B cell (primary cell): ENCODE measurements at places on chromosomes 6 and 20. TPM values are rescaled to one million over a fixed set of nuclear protein-coding genes. Genes with fewer than 3 reads are reported as not detected.

DNA sequence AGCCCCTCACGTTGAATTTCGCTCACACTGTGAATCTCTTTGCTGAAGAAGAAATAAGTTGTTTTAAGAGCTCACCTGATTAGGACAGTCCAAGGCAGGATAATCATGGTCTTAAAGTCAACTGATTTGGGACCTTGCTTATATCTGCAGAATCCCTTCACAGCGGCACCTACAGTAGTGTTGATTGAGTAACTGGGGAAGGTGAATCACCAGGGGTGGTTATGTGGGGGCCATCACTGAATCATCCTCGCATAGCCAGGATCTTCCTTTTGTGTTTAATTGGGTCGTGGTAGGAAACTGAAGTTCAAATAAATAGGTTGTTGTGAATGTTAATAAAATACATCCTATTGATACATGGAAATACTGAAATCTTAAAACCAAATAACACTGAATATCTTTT is 20.2 kb upstream of the MICA start:
- DNase-seq, result no peak

DNA sequence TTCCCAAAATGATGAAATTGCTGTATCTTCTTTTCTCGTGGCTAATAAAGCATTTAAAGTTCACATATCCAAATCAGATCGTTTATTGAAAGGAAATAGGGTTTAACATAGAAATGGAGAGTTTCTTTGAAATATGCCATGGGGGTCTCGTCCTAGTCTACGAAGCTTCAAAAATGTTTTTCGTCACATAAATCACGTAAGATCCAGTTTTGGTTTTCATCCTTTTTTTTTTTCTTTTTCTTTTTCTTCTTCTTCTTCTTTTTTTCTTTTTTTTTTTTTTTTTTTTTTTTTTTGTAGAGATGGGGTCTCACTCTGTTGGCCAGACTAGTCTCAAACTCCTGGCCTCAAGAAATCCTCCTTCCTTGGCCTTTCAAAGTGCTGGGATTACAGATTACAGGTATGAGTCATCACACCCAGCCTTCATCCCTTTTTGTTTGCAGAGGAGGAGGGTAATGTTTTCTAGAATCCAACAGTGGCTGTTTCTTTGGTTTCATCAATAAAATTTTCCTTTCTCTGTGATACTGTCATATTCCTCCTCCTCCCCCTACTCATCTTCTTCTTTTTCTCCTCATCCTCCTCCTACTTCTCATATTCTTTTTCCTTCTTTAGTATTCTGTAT is 94.7 kb upstream of the LOC128125822 start:
- DNase-seq, result no peak

The CLPSL2 gene
- total RNA-seq, result not detected in 2 replicates

GRCh38 chr6:90000864-90001731 is 106.8 kb downstream of the GJA10 start:
- no peak for DNase-seq

The DUSP15 gene
- 1.8 and 3.3 TPM in 2 replicates for total RNA-seq

- no peak for DNase-seq
These were observed 1.7 kb upstream of the TOMM34 start for GRCh38 chr20:44961870-44962267.

- DNase-seq, result no peak
These were observed 7.4 kb upstream of the SIRPB1 start for GRCh38 chr20:1627200-1627550.

- DNase-seq, result no peak
These were observed 234.7 kb downstream of the BTBD9 start for GRCh38 chr6:38404900-38405556.
